Uterus (tissue), 4 donors: ENCODE measurements at places on chromosomes 16 and 17.

DNA sequence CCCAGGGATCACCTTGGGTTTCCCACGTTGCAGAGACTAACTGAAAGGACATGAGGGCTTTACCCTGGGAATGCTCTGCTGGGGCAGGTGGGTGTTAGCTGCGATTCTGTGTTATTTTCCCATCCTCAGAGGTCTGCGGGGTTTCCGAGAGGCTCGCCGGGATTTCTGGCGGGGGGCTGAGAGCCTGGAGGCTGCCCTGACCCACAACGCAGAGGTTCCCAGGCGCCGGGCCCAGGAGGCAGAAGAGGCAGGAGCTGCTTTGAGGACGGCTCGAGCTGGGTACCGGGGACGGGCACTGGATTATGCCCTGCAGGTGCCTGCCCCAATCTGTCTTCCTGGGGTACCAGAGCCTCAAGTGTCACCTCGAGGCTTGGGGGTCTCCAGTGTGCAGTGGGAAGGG, 6.9 kb downstream of the ACAP1 start:
- no peak for DNase-seq

DNA sequence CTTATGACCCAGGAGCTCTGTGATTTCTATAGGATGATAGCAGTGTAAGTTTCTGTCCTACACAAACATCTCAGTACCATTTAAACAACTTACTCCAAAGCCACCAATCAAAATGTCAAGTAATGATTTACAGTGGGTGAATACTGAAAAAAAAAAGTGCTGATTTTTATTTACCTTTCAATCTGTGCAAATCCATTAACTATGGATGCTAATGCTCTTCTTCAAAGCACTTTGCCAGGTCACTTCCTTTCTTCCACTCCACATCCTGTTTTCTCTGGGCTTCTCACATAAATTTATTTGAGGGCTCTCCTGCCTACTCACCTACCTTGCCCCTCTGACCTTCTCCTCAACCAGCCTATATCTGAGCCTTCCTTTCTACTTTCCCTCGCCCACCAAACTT, 101.6 kb downstream of the SKAP1 start:
- DNase-seq, result no peak

- DNase-seq, result no peak
Measured at GRCh38 chr16:89037261-89038152, 56.1 kb upstream of the ACSF3 start.

GRCh38 chr16:22868593-22869224, 54.7 kb downstream of the HS3ST2 start:
- no peak for DNase-seq

- no peak for DNase-seq
Measured at GRCh38 chr17:2289878-2290478, 13.6 kb downstream of the SMG6 start.

DNA sequence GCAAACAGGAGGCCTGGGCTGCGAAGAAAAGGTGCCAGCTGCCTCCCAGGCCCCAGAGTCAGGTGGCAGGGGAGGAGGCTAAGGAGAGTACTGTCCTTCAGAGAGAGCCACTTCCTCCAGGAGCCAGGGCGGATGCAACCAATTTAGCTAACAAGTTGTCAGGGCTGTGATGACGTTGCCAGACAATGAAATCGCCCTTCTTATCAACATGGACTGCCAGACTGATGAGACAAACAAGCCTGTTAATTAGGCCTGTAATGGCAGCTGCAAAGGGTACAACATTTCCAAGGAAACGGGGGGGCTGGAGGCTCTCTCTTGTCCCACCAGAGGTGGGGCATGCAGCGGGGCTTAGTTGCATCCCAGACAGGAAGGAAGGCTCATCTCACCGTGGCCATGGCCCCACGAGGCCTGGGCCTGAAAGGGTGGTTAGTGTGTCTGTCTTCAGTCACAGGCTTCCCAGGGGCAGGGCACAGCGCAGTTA, 111.8 kb downstream of the SDK2 start:
- DNase-seq, result no peak

GRCh38 chr16:27398894-27399853, 2.8 kb upstream of the IL21R start:
- no peak for DNase-seq
